Foreskin fibroblast (primary cell): ENCODE measurements at places on chromosomes 12 and 14.
A peak's percentile ranks its signal among the peaks of the same experiment; 100 is the strongest.

- DNase-seq, result peak; percentile 60
Measured at GRCh38 chr12:49367381-49368239, at the start of gene SPATS2. TSS of gene SPATS2 (plus strand) at chr12:49367462. CDS start at chr12:49461013, 93,551 bp downstream.

- peak; percentile 99 for DNase-seq
Measured at GRCh38 chr12:32115404-32116104, 8.9 kb downstream of the BICD1 start.

DNA sequence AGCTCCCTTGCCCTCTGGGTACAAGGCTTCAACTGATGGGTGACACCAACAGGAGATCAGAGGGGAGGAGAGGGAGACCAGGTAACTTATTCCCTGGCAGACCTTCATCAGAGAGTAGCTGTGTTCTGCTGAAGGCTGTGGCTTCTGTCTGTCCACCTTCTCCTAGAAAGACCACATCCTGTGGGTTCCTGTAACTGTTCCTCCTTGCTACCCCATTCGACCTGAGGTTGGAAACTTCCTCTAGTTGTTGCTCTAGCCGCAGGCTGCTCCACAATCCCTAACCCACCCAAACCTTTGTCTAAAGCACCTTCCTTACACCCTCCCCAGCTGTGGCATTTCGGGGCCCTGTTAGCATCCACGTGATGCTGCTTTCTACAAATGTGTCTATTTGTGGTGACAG lies 454.2 kb downstream of the DPF3 start:
- no peak for DNase-seq

DNA sequence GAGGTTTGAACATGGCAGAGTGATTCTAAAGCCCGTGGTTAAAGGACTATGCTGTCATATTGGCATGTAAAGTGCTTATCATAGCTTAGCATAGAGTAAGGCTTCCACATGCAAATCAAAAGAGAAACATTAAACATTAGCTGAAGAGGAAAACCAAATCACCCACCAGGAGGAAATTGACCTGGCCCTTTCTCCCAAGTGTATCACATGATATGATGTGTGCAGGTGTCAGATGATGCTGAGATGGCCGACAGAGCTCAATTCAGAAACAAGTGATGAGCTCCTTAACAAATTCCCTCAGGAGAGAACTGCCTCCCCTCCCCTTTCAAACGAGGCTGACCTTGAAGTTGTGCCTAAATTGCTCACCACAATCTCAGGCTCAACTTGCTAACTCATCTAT lies 217.1 kb upstream of the BTG1 start:
- no peak for DNase-seq

DNA sequence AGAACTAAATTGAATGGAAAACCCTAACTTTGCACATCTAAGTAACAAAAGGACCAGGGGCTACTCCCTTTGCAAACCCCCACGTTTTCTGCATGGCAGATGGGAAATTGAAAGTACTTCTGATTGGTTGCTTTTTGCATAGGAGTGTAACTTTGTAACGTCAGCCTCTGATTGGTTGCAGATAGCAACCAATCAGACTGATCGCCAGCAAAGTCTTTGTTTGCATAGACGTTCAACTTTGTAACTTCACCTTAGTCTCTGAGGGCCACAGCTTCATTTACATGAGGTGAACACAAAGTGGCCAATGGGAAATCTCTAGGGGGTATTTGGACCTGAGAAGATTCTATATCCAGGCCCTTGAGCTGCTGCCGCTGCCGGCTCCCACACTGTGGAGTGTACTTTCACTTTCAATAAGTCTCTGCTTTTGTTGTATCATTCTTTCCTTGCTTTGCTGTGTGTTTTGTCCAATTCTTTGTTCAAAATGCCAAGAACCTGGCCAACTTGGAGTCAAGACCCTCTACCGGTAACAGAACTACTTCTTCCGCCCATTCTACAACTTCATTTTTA lies 102.5 kb upstream of the PRICKLE1 start:
- DNase-seq, result no peak

GRCh38 chr12:74381958-74382357 lies 155.7 kb upstream of the ATXN7L3B start:
- DNase-seq, result no peak
